ENCODE measurements at places on chromosomes 7 and 10.

- DNase-seq = no peak
Measured at GRCh38 chr7:132251327-132251659, 325.0 kb downstream of the PLXNA4 start.

DNA sequence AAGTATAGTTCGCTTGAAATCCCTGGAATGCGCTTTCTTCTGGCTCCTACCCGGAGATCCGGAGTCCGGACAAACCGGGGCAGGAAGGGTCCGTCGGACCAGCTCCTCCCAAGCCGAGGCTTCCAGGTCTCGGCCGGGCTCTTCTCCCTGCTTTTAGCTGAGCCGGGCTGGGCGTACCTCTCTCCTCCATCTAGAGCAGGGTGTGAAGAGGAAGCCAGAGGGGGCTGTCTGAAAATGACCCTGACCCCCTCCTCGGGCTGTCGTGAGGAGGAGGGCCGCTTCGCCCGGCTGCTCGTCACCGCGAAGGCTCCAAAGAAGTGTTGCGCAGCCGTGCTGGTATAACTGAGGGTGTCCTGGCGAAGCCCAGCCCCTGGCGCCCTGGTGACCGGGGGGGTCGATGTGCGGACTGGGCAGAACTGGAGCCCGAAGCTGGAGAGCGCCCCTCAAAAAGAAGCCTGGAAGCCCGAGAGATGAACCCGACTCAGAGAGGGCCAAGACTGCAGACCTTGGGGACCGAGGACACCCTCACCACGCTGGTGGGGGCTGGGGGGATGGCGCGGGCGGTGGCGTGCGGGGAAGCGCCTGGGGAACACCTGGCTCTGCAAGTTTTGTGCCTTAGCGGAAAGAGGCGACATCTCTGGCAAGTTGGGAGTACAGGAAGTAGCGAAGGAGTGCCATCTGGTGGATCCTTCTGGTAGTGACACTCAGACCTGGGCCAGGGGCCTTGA is 5.7 kb downstream of the KAZALD1 start:
- no peak for DNase-seq

DNA sequence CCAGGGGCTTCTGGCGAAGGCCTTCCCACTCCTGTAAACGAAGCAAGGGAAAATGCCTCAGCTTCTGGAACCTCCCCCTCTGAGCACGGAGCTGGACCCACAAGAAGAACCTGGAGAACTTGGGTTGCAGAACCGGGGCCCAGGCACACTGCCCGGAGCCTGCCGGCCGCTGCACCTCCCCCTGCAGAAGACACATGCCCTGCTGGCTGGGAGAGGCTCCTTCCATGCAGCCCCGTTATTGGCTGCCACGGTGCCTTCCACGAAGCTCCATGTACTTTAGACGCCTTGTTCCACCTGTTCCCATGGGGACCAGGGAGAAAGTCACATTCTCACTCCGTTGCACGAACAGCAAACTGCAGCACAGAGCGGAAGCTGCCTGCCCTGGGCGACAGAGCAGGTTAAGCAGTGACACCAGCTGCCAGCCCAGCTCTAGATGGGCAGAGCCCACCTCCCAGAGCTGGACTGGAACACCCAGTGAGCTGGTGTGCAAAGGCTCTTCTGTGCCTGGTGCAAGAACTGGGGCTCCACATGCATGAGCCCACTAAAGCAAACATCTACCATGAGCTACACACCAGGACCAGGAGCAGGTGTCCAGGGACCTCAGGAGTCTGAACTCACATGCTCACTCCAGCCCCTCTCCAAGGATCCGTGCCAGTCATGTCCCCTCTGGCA is 70.1 kb downstream of the TNS3 start:
- DNase-seq = no peak

GRCh38 chr10:53716156-53716555 is 943.6 kb upstream of the MBL2 start:
- DNase-seq = no peak

GRCh38 chr7:91941450-91941849 is 788 bp downstream of the AKAP9 start:
- no peak for DNase-seq

GRCh38 chr10:11261687-11262493 is 244.2 kb downstream of the CELF2 start:
- no peak for DNase-seq

GRCh38 chr10:54728511-54728910 is 72.5 kb downstream of the PCDH15 start:
- no peak for DNase-seq

- DNase-seq = no peak
Measured at GRCh38 chr10:111128331-111129180, 51.7 kb downstream of the ADRA2A start.

GRCh38 chr10:38143587-38143986 is 49.5 kb downstream of the ZNF37A start:
- DNase-seq = no peak

DNA sequence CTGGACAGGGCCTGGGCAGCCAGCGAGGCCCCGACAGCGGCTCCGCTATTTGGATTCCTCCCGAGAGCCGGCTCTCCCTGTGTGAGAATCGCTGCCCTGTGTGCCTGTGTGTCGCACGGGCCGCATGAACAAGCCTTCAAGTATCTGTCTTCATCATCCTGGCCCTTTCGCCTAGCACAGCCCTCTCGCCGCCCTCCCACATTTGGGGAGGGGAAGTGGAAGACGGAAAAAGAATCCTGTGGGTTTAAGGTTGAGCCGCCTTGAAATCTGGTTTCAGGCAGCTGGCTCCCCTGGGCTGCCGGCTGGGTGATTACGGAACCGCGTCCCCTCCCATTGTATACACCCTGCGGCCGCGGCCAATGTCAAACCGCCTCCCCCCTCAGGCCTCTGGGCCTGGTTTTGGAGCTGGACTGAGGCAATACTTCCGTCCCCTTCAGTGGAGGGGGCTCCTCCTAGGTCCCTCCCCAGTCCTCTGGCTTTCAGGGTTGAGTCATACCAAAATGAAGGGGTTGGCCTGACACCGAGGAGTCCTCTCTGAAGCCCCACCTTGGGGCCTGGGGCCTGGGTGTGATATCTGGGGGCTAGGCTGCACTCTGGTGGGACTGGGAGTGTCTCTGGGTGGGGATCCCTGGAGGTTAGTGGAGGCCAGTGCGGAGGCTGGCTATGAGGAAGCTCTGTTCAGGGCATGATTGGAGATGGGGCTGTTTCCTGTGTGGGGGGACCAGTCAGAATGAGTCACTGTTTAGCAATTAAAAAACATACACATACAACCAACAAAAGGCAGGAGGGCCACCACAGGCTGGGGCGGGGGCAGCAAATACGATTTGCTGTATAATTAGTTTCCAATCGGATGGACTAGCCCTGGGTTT is 1.7 kb downstream of the TRIM8 start:
- no peak for DNase-seq

DNA sequence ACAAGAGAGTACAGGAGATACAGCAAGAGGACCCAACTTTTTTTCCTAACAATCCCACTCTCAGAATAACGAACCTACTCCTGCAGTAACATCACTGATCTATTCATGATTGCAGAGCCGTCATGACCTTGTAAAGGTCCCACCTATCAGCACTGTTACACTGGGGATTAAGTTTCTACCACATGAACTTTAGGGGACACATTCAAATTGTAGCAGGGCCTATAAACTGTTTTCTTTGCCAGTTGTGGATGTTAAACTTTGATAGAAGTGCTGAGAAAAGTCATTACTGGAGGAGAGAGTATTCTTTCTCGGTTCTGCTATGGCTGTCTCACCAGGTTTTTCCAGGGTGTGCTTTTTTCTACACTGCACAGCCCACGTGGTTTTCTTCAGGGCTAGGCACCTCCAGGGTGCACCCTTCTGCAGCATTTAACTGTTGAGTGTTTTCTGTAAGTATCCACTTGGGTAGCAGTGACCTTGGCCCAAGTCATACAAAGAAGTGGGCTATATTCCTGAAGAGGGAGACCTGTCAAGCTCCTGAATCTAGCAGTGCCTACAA is 131.6 kb upstream of the AHR start:
- no peak for DNase-seq

- no peak for DNase-seq
Measured at GRCh38 chr7:3486841-3487240, 185.8 kb downstream of the SDK1 start.

DNA sequence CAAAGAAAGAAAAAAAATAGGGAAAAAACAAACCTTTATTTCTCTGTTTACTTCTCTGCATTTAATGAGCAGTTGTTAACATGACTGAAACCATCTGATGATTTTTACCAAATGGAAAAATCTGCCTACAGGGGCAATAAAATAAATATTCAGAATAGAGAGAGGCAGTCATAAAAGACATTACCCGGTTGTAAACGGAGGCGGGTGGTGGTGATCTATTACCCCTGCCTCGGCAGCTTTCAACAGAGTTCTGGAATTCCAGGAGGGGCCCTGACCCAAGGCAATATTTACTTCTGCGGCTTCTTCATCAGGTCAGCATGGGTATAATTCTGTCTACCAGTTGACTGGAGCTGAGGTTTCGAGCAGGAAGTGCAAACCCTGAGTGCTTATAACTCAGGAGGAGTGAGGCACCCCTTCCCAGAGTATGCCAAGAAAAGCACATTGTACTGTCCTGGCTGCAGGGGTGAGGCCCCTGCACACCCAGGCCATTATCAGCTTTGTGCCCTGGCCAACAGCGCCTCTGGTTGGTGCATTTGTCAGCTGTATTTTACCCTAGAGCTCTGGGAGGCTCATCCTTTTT is 8.2 kb upstream of the CXCL12 start:
- no peak for DNase-seq

DNA sequence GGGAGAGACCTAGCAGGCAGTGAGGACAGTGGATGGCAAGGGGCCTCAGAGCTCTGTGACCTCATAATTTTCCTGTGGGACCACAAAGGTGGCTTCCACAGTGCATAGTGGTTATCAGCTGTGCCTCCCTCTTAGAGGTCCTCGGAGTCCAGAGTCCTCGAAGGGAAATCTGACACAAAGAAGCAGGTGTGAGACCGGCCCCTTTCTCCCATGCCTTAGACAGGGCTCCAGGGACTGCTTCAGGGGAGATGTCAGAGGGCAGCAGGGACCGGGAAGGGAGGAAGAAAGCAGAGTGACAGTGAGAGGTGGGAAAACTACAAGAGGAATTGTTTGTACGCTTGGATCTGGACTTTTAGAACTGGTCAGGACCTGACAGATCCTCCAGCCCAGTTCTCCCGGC is 66.3 kb downstream of the BAMBI start:
- DNase-seq = no peak

DNA sequence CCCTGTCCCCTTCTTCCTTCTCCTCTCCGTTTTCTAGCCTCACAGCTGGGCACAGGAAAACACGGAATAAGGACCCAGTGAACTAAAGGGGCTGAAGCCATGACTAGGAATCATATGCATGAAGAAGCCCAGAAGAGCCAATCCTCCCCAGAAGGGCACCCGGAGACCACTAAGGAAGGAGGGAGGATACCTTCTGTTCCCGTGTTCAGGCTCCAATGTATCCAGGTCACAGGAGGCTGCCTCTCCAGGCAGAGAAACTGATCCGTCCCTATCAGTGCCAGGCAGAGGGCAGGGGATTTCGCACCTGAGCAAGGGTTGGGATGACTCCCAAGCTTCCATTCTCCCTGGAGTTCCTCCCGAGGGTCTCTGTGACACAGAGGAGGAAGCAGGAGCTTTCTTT is 246.6 kb downstream of the SNX10 start:
- no peak for DNase-seq

GRCh38 chr7:123060446-123060845 is 64.9 kb upstream of the TAS2R16 start:
- no peak for DNase-seq

GRCh38 chr7:111401516-111401915 is 160.8 kb downstream of the IMMP2L start:
- DNase-seq = no peak

DNA sequence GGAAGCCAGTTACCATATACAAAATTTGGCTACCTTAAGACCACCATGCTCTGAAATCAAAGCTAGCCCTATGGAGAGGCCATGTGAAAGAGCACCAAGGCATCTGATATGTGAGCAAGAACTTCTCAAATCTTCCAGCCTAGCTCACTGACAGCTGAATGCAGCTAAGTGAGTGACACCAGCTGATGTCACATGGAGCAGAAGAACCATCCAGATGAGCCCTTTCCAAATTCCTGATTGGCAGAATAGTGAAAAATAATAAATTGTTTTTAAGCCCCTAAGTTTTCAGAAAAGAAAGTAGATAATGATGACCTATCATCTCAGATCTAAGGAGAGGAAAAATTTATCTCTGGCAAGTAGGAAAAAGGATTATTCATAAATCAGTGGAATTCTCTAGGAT is 85.6 kb downstream of the CRTAC1 start:
- no peak for DNase-seq

- no peak for DNase-seq
Measured at GRCh38 chr10:22683140-22683389, 31.3 kb downstream of the PIP4K2A start.

DNA sequence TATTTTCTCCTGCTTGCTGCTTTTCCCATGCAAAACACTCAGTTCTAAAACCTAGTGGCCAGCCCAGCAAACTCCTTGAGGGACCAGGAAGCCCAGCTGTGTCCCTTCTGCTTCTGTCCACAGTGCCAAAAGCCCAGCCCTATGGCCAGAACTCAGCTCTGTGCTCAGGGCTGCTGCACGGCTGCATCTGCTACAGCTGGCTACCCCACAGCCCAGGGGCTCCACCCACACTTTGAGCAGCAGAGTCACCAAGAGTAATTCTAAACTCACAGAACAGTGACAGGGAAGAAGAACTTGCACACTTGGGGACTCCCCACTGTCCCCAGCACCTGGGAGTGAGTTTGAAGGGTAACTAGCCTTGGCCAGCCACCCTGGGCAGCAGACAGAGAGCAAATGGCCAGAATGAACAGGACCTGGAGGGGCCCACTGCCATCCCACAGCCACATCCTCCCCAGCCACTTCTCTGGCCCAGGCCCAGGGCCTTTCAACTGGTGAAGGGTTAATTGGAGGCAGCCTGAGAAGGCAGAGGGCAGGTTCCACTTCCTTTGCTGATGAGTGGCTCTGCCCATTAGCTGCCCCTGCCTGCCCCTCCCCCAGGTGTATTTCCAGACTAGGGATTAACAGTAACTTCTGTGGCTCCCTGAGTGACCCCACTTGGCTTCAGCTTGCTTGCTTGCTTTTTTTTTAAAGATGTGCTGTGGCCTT is 28.1 kb upstream of the TRIM8 start:
- no peak for DNase-seq

DNA sequence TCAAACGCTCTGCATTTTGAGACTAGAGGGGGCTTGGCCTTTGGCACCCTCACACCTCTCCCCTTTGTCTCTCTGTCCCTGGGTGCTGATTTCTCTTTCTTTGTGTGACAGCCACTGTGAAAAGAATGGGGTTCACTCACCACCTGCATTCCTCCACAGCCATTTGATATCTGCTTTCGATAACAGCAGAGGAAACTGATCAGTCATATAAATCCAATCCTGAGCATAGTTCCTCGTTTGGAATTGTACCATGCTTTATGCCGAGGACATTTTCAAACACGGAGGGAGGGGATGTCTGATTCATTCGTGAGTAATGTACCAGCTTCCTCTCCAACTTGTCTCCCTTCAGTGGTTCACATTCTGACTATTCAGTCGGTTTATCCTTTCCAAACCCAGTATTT is 15.8 kb downstream of the MET start:
- no peak for DNase-seq

DNA sequence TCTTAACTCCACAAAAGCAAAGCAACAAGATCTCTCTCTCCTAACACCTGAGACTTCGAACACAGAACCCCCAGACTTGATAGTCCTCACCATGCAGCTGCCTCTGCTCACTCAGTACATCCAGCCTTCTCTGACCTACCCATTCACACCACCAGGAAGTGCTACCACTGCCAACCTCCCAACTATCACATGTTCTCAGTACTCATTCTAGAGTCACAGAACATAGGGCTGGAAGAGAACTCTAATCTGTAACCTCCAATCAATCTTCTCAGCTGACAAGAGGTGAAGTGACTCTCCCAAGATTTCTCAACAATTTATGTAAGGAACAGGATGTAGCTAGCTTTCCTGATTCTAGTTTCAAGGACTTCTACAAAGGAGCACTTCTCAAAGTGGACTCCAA is 3.8 kb downstream of the NUDCD3 start:
- no peak for DNase-seq

GRCh38 chr10:88893611-88894010 is 13.6 kb downstream of the STAMBPL1 start:
- no peak for DNase-seq

Data from NCI-H1417 treated with DMSO at 0.1 percent for 48 hours (cell line).